Ascending aorta (tissue), 2 donors: ENCODE measurements at places on chromosomes 5 and 9.

DNA sequence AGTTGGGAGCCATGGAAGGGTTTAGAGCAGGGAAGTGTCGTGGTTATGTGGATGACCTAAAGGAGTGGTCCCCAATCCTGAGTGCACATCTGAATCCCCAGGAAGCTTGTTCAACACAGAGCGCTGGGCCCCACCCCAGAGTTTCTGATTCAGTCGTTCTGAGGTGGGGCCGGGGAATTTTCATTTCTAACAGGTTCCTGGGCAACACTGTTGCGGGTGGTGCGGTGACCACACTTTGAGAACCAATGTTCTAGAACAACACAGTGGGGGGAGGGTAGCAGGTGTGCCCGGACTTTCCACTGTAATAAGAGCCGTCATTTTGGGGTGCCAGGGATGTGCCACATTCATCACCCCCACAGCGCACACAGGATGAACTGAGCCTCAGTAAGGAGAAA lies 39.3 kb downstream of the DUSP1 start:
- DNase-seq = no peak

GRCh38 chr5:106849266-106849665 lies 821.5 kb downstream of the EFNA5 start:
- DNase-seq = no peak

DNA sequence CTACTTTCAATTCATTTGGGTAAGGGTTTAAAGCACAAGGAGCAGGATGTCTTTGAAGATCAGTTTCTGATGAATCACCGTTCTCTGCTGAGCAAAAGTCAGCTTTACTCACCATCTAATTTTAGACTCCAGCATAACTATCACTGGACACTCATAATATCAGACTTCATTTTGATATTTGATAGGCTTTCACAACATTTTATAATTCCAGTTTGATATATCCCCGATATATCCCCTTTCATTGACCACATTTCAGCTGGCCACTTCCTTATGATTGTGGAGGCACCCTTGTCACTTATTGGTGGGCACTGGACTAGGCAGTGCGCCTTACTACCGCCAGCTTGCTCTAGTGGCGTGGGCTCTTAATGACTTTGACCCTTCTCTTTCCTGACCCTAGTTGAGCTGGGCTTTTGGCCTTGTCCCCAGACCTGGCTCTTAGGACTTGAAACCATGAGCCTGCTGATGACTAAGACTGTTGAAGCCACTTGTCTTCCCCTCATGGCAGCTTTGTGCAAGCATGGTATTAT lies 46.8 kb downstream of the CYSTM1 start:
- DNase-seq = no peak

GRCh38 chr5:54206580-54207229 lies 103.7 kb downstream of the ARL15 start:
- no peak for DNase-seq

DNA sequence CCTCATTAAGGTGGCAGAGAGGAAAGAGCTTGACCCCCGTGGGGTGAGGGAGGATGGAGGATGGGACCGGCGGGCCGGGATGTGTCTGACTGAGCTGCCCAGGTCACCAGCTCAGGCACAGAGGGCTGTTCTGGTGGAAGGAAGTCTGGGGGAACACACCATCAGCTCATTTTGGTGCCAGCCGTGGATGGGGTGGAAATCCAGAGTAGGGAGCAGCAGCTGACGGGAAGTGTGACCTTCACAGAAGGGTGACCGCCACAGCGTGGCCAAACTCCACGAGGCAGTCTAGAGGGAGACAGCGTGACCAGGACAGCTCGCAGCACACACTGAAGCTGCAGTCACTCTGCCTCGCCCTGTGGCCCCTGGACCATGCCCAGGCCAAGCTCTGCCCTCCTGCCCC lies 45.3 kb upstream of the PHYKPL start:
- no peak for DNase-seq

DNA sequence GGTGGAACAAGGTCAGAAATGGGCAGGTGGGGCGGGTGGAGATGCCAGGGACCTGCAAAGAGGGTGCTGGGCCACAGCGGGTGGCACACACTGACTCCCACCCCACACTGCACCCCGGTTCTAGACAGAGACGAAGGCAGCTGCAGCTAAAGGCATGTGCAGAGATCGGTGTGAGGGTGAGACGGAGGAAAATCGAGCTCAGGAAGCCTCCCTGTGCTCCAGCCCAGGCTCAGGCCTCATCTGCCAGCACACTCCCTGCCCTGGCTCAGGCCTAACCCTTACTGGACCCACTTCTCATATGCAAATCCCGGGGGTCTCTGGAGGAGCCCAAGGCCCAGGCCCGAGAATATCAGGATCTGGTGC lies 130.8 kb upstream of the PPP1R26 start:
- DNase-seq = no peak

DNA sequence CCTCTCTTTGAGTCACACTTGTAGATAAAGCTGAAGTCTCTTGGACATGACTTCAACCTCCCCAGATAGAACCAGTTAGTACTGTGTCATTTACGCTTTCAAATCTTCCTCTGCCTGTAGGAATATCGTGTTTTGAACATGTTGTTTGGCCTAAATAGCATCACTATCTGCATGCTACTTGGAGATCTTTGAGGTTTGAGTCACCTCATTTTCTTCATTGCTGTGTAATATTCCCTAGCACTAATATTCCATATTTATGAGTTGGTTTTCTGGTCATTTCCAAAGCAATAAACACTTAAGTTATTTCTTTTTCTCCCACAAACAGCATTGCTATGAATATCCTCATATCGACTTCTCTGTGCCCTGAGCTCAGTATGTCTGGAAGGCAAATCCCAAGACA lies 100.3 kb downstream of the ROR2 start:
- DNase-seq = no peak

GRCh38 chr5:91875196-91875779 lies 492.2 kb upstream of the ARRDC3 start:
- DNase-seq = no peak

- no peak for DNase-seq
Measured at GRCh38 chr9:118273048-118273447, 568.8 kb downstream of the TLR4 start.

DNA sequence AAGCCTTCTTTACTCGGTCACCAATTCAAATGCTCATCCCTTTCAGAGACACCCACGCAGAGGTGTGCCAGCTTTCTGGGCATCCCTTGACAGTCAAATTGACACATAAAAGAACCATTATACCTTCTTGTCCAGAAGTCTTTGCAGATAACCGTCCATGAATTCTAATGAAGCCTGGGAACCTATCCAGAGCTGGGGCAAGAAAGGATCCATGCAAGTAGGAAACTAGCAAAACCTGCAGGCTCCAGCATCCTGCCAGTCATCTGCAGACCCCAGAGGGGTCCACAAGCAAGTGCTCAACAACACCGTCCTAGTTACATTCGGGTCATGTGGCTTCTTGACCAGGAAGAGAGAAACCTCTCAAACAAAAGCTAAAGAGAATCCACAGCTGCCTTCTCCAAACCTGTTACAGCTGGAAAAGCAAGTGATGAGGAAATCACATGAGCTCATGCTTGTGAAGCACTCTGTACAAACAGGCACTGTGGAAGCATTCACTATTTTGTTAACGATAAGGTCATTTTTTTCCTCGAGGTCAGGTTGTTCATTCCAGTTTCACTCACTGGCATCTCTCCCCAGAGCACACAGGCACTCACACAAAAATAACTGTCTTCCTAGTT lies 80.2 kb upstream of the DMRT1 start:
- DNase-seq = no peak

GRCh38 chr9:133971121-133971951 lies 20.8 kb downstream of the VAV2 start:
- no peak for DNase-seq

DNA sequence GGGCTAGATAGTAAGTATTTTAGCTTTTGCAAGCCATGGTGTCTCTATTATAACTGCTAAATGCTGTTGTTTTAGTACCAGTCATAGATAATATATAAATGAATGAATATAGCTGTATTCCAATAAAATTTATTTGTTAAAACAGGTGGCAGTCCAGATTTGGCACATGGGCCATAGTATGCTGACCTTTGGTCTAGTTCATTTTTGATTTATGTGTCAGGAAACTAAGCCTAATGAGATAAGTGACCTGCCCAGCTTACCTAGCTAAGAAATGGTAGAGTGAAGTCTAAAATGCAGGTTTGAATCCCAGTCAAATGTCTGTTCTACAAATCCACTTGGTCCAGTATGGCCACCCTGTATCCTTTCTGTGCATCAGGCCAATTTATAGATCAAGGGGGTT lies 139.3 kb downstream of the ALDH1A1 start:
- DNase-seq = no peak

DNA sequence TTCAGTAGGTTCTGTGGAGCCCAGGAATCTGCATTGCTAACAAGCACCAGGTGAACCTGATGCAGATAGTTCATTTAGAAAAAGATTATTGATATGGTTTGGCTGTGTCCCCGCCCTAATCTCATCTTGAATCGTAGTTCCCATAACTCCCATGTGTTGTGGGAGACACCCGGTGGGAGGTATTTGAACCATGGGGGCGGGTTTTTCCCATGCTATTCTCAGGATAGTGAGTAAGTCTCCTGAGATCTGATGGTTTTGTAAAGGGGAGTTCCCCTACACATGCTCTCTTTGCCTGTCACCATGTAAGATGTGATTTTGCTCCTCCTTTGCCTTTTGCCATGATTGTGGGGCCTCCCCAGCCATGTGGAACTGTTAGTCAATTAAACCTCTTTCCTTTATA lies 212.0 kb downstream of the RAB3C start:
- DNase-seq = no peak

DNA sequence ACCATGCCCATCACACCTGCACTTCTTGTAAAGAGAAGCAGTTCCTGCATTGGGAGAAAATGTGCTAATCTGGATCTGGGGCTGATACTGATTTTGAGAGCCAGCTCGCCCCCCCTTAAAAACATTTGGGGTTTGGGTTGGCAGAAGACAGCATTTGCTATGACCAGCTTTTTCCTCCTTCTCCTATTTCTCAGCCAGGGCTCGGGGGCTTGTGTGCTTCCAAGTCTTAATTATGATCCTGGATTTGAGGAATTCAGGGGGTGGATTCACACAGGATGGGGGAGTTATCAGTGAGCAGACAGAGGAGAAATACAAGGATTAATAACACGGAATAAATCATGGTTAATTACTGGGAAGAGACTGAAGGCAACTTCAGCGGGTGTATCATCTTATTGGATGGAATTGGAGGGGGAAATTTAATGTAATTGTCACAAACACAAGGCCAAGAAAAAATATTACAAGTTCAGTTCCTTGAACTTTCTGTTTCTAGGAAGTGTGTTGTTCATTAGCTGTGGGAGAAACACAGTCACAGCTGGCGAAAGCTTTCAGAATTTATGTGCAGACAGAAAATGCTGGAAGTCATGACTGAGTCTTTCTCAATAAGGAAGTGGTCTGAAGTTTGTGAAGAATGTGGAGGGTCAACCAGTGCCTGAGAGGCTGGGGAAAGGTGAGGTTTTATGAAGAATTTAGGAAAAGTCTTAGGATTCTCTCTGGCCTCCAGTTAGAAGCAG lies 15.3 kb downstream of the C9orf152 start:
- DNase-seq = peak; percentile 66

GRCh38 chr9:113486327-113486726 lies 22.8 kb downstream of the RGS3 start:
- no peak for DNase-seq

DNA sequence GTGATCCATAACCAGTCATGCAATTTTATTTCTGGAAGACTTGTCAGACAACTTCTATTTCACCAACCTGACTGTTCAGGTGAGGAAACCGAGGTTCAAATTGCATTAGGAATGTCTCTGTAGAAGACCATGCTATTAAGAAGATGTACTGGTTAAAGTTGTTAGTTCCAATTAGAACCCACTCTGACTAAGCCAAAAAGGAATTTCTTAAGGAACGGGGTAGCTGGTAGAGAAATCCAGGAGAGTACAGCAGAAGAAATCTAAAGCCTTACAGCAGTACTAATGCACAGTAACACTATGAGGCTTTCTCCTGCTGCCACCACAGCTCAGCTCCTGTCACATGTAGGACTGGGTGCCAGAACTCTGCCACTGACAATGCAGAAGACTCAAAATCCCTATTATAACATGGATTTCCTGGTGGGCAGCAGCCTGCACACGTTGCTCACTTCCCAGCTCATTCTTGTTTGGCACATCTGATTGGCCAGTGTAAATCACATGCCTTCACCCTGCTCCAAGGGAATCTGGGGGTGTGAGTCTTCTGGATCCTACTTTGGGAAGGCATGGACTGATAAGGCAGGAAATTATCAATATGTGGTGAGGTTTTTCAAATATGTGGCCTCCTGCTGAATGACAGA lies 37.1 kb downstream of the CAST start:
- no peak for DNase-seq

- DNase-seq = no peak
Measured at GRCh38 chr9:13446938-13447842, 167.7 kb upstream of the MPDZ start.

DNA sequence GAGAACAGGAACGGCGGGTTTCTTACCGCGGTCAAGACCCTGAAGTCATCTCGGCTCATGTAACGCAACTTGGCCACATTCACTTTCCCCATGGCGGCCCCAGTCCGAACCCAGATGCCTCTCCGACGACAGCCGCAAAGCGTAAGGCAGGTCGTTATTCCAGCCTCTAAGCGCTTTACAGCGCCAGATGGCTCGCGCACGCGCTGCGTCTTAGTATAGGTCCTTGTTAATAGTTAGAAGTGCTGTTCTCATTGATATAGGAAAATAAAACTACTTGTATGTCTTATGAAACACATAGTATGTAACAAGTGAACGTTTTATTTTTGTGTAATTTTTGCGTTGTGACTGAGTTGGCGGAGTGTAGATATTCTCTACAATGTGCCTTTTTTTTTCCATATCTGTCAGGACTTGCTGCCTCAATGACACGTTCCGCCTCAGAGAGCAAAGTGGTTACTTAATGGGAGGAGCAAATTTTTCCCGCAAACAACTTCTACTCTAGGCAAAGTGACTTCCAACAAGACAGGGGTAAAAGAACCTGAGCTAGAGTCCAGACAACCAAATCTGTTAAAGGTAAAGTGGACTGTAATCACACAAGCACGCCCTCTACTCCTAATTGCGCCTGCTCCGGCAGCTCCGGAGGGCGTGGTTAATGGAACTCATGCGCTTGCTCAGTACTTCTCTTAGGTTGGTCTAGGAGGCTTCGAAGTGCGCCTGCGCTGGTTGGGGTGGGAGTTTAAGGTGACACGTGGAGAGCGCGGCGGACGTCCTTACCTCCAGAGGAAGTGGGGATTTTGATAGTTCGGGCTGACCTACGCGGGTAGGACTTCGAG lies at the start of gene RIOK2:
Gene RIOK2, minus strand, starts transcription at position 148 of the 830 bp plus-strand sequence. Its CDS starts 56 bp downstream, at position 92.
- DNase-seq = peak; percentile 74

- DNase-seq = no peak
Measured at GRCh38 chr5:158305861-158306260, 446.9 kb upstream of the CLINT1 start.

GRCh38 chr9:98576354-98576753 lies 132.4 kb downstream of the GABBR2 start:
- no peak for DNase-seq

- DNase-seq = no peak
Measured at GRCh38 chr5:174420651-174421407, 303.6 kb upstream of the MSX2 start.

DNA sequence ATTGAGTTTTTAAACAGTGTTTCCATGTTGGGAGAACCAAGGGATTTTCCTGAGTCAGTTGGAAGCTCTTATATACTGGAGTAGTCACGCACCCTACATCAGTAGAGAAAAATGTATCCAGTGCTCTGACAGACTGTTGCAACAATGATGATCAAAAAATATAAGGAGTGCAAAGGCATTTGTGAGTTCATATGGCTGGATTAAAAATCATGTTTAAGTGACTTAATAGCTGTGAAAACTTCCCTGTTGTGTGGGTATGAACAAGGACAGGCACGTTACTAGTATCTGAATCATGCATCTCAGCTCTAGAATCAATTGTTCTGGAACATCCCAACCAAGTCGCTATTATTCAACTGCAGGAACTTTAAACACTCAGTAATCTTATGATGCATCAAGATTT lies 229.7 kb downstream of the ROR2 start:
- DNase-seq = no peak
